ENCODE measurements at places on chromosomes 4 and X. TPM values are rescaled to one million over a fixed set of nuclear protein-coding genes. Genes with fewer than 3 reads are reported as not detected.
A peak's percentile ranks its signal among the peaks of the same experiment; 100 is the strongest.

DNA sequence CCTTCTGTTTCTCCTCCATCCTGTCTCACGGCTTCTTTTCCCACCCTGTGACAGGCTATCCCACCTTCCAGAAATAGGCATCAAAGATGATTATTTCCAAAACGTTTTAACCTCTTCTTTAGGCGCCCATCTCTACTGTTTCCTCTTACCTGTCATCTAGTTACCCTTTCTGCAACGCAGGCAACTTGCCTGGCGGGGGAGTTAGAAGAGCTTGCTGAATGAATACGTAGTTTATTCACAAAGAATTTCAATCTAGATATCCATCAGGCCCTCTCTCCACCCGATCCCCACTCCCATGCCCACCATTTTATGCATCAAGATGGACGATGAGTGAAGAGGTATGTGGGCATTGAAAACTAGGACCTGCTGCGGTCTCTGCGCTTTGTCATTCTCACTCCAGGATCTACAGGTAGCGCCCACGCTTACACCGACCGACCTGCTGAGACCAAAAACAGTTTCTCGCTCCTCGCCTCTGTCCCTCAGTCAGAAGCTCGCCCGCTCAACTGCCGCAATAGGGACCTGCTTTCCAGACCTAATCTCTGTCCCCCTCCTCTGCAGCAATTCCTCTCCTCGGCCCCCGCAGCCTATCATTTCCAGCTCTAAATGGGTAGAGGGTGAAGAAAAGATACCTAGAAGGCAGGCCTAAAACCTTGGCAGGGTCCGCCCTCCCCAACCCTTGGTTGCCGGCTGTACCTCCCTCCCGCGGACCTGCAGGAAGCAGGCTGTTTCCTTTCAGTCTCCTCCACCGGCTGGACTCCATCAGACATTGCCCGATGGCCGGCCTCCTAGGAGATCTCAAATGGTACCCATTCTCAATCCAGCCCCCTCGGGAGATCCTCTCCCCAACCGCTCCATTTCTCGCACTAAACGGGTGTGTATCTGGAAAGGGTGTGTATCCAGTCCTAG is 624 bp downstream of the BEX5 start:
- DNase-seq = peak; percentile 40

DNA sequence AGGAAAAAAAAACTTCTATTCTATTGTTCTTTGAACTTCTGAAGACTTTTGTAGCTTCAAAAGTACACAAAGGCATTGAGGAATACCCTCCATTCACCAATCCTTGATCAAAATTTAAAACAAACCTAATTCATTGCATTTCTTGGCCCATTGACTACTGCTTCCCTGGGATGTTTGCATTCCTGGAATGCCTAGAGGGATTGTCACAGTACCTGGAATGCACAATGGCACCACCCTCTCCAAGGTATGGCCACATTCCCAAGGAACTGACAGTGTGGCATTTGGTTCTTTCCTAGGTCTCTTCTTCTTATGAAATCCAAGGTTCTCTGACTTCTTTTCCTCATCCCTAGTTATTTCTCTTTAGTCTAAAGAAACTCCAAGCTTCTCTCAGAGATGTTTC is 600.7 kb downstream of the CCSER1 start:
- DNase-seq = no peak

GRCh38 chr4:72987741-72988729 is 81.5 kb downstream of the COX18 start:
- no peak for DNase-seq

- DNase-seq = no peak
Observed at GRCh38 chr4:185903205-185903604, 91.2 kb upstream of the SORBS2 start.

GRCh38 chr4:128450326-128451120 is 162.9 kb upstream of the PGRMC2 start:
- DNase-seq = no peak

DNA sequence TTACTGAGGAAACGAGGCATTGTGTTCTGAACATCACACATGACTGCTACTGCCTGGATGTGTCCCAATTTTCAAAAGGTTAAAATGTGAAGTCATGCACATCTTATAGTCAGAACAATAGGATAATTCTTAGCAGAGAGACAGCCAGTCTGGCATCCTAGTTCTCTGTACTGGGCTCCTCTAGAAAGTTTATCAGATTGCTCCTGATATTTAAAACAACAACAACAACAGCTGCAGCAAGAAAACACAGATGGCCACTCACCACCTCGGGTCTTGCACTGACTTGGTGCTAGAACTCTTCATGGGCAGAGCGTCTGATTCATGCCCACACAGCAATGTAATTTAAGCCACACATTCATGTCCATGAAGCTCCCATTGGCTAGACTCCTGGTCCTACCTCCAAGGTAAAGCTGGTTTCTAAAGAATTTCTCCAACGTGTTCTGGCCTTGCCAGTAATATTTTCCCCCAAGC is 33.3 kb upstream of the SLC2A9 start:
- peak; percentile 5 for DNase-seq

- DNase-seq = no peak
Observed at GRCh38 chr4:112296949-112297880, at the start of gene ALPK1. ALPK1 (plus strand) TSS chr4:112297369.

GRCh38 chr4:66741081-66741480 is 804.2 kb downstream of the CENPC start:
- no peak for DNase-seq

GRCh38 chr4:122819708-122820449 is 6.8 kb upstream of the FGF2 start:
- DNase-seq = no peak

Gene AKAP14
- total RNA-seq = not detected

Gene DMP1
- total RNA-seq = not detected

Gene GAGE13
- not detected for total RNA-seq

Gene GAGE12E
- not detected for total RNA-seq

Gene SSX2
- total RNA-seq = not detected

Gene PABPC1L2B
- total RNA-seq = not detected

Gene MAGEA4
- not detected for total RNA-seq

All from activated CD8-positive, alpha-beta memory T cell treated with anti-CD3 and anti-CD28 coated beads, Interleukin-2, amount 10 ng/mL, durations not matched to agents 7 days and 5 days (primary cell).